ENCODE measurements at places on chromosomes 2 and 18.

GRCh38 chr2:241507430-241508239, 749 bp downstream of the STK25 start:
- DNase-seq, result peak; percentile 13

- DNase-seq, result no peak
These were observed 62.8 kb downstream of the EFEMP1 start for GRCh38 chr2:55860832-55861231.

GRCh38 chr2:203960811-203961210, 24.2 kb downstream of the ICOS start:
- no peak for DNase-seq

- DNase-seq, result peak; percentile 95
These were observed 170.0 kb downstream of the DNAH7 start for GRCh38 chr2:195898505-195899191.

DNA sequence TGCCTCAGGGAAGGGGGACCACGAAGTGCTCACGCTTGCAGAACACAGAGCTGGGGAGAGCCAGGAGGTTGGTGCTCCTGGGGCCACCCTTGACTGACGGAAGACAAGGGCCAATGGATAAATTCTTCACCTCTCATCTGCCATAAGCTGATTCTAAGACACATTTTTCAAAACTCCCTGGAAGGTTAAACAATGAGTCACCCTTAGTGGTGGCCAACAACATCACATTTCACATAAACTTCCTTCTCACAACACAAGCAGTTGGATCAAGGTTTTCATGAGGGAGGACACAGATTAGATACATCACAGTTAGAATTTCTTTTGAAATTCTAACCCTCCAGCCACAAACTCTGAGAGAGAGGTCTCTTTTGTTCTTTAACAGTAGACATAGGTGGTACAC, 713.6 kb upstream of the POU3F3 start:
- no peak for DNase-seq

DNA sequence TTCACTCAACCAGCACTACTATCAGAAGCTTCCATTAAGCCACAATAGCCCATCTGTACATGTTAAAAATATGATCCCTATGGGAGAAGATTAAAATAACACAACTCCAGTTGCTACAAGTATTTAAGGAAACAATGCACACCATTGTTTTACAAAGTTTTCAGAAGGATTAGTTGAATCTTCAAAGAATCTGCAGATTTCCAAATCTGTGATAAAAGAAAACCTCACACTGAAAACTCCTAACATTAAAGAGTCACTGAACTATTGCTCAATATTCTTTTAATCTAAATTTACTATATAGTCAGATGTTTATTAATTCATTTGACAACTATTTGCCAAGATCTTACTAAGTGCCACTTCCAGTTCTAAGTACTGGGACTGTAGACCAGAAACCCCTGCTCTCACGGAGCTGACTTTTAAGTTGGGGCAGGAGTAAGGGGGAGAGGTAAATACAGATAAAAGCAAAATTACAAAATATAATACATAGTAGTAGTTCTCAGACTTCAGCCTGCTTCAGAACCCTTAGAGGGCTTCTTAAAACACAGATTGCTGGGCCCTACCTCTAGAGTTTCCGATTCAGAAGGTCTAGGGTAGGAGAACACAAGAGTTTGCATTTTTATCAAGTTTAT, 94.4 kb downstream of the STK39 start:
- DNase-seq, result no peak

DNA sequence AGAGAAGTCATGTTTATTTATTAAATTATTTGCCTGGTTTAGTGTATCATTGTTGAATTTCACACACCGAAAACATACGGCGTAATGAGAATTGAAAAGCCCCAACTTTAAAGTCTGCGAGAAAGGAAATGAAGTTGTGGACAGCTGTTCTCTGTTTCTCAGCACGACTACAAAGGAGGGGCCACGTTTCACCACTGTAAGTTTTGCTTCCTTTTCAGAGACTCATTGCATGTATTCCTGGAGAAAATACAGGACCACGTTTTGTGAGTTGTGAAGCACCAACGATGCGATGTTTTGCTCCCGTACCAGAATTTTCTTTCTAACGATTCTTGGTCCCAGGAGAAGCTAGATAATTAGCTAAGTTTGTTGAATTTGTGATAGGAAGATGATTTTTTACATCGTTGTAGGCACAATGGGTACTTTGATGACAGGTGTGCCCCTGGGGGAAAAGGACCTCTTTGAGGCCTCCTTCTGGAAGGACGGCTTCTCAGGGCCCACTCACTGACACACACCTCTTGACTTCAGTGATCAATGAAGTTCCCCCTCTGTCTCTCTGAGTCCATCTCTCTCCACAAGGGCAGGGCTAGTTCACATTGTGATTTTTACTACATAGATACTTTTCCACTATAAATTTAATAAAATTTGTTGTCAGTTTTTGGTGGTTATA, 23.7 kb upstream of the ACKR3 start:
- no peak for DNase-seq

GRCh38 chr2:63078852-63079606, 28.4 kb downstream of the OTX1 start:
- no peak for DNase-seq

GRCh38 chr18:62729487-62730386, 14.4 kb downstream of the PHLPP1 start:
- DNase-seq, result no peak

DNA sequence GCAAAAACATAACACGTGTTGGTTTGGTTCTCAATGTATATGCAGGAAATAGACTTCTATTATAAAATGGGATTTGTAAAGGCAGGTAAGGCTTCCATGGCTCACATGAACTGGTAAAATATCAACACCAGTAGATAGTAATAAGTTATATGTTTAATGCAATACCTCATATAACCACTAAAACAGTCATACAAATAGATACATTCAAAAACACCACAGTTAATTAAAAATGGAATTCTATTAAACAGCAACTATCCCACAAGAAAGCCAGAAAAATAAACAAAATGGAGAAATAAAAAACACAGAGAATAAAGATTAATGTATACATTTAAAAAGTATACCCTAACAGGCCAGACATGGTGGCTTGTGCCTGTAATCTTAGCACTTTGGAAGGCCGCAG, 243.8 kb upstream of the LRATD1 start:
- DNase-seq, result no peak

DNA sequence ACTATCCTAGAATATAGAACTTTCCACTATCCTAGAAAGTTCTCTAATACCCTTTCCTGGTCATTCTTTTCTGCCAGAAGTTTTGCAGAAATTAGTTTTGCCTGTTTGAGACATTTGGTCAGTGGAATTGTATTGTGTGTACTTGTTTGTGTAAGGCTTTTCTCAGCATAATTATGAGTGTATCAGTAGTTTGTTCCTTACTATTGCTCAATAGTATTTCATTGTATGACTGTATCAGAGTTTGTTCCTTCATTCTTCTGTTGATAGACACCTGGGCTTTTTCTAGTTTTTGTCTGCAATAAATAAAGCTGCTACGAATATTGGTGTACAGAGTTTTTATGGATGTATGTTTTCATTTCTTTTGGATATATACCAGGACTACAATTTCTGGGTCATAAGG, 27.2 kb downstream of the CCDC138 start:
- DNase-seq, result no peak

GRCh38 chr2:238251986-238252385, 12.1 kb upstream of the HES6 start:
- no peak for DNase-seq

- DNase-seq, result no peak
These were observed 82.2 kb upstream of the LGALSL start for GRCh38 chr2:64371727-64372126.

DNA sequence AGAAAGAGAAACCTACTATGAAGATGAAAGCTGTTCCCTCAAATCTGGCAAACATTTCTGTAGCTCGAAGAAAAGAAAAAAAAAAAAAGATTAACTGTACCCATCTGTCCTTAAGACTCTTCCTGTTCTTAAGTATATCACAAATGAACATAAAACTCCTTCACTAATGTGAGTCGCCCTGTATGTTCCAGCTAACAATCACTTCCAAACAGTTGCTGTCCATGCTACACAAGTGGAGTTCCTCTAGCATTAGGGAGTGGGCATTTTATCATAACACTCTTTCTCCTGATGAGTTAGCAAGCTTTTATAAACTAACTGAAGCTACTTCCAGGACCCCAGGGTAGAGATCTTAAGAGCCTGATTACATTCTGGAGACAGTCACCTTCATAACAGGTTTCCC, 5.8 kb downstream of the CUL3 start:
- no peak for DNase-seq

DNA sequence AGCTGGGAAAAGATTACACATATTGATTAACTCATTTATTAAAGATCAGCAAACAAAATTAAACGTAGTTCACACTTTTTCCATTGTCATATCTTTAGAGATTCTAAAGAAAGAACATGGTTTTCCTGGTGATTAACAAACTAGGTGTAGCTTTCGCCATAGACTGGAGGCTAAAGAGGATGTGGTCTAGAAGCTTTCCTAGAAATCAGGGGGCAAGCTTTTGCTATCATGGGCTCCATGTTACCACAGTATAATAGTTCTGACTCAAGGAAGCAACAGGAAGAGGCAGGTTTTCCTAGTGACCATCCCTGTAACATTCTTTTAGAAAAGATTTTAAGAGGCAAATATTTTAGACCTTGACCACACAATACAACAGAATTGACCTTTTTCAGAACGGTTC, 232.7 kb downstream of the METTL4 start:
- no peak for DNase-seq

DNA sequence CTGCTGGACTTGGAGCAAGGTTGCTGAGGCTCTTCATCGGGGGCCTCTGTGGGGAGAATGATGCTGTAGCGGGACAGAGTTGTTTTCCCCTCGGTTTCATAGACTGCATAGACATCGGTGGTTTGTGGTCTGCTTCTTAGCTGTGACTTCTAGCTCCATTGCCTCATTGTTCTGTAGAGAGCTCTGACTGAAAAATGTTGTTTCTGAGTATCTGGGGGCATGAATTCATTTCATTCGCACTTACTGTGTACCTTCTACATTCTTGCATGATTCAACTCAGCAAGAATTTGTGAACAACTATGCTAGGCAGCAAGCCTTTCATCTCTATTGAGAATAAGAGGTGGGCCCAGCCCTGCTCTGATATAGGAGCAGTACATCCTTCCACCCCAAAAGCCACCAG, 406.8 kb downstream of the NBAS start:
- DNase-seq, result no peak

DNA sequence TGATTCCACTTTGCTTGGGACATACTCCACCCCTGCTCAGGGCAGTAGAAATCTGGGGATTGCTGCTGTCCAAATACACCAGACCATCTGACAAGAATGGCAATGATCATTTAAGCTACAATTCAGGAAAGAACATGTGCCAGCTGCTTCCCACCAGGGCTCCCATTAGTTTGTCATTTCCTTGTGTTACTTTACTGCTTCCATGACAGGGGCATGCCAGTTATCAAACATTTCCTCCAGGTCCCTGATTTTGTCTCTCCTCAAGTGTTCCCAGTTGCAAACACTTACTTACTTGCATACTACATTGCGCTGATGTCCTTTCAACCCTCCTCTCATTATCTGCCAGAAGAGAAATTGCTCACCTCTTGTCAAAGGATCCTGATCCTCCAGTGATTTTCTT, 474.5 kb upstream of the DCC start:
- DNase-seq, result peak; percentile 27

DNA sequence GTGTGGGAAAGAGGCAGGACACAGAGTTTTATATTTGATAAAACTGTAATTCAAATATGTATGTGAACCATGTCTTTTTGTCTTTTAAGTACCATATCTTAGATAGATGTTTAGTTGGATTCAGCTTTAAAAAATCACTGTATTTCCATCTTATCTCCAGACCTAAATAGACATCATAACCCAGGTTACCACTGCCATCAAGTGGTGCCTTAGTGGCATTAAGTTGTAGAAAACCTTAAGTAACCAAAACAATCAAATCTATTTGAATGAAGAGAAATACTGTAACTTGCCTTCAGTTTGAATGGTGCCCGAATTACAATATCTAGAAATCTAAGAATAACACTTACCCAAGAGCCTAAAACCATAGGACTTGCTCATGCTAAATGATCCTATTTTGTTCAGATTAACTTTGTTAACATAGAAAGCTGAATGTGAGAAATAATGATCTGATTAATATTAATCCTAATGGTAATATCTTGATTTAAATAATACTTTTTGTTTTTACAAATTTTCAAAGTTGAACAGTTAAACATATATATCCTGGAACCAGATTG, 92.5 kb upstream of the MAP2 start:
- DNase-seq, result peak; percentile 76

DNA sequence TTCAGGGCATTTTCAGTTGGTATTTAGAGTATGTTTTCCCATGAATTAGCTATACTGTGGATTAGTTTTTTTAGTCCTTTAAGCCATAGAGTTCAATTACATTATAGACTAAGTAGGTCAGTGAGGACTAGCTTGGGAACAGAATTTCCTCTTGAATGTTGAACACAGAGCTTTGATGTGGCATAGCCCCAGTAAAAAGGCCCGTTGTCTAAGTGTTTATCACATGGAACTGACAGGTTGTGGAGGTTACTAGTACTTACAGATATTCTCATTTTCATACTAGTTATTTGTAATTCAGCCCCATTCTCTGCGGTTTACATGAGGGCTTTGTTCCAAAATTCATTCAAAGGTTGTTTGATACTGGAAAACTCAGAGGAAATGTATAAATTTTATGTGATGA, 6.2 kb downstream of the INSIG2 start:
- DNase-seq, result no peak

DNA sequence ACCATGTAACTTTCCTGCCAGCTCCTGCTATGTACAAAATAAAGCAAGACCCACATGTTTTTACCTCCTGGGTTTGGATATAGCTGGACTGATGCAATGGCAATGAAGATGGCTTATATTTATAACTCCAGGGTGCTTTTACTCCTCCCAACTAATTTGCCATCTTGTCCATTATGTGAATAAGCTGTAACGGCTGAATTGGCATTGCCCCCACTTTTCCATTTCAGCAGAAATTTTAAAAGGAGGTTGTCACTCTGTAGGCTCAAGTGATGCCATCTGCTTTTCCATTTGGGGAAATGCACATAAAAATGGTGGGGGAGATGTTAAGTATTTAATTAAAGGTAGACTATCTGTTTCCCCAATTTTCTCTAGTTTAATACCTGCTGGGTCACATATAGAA, 345.5 kb downstream of the ERBB4 start:
- DNase-seq, result no peak

- DNase-seq, result no peak
These were observed 43.4 kb upstream of the ANKRD62 start for GRCh38 chr18:12049978-12050811.

GRCh38 chr2:121052023-121052422, 233.0 kb downstream of the TFCP2L1 start:
- no peak for DNase-seq

- no peak for DNase-seq
These were observed 10.9 kb downstream of the TRIP12 start for GRCh38 chr2:229910832-229911412.

GRCh38 chr18:45197526-45197970, 417.7 kb upstream of the SLC14A2 start:
- DNase-seq, result peak; percentile 27

DNA sequence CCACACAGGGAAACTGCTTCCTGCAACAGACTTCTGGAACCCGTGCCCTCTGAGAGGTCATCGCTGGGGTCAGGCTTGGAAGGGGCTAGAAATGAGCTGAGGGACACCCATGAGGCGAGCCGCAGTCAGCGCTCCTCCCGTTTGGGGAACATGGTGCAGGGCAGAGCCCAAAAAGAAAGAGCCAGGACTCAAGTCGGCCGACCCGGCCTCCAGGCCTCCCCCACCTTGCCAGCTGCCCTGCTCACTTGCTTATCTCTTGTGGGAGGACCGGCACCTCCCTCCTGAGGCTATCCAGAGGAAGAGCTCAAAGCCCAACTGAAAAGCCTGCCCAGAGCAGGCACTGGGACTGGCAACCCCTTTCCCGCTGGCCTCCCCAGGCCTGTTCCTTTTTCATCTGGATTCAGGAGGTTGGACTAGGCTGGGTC, 43.6 kb downstream of the SCTR start:
- DNase-seq, result no peak

Data from spinal cord (tissue), 10 donors.